ENCODE measurements at places on chromosomes 4 and X.

GRCh38 chrX:149829751-149830191, 48.0 kb downstream of the MAGEA9 start:
- DNase-seq = no peak

GRCh38 chr4:141028024-141028529, 105.2 kb downstream of the RNF150 start:
- DNase-seq = no peak

DNA sequence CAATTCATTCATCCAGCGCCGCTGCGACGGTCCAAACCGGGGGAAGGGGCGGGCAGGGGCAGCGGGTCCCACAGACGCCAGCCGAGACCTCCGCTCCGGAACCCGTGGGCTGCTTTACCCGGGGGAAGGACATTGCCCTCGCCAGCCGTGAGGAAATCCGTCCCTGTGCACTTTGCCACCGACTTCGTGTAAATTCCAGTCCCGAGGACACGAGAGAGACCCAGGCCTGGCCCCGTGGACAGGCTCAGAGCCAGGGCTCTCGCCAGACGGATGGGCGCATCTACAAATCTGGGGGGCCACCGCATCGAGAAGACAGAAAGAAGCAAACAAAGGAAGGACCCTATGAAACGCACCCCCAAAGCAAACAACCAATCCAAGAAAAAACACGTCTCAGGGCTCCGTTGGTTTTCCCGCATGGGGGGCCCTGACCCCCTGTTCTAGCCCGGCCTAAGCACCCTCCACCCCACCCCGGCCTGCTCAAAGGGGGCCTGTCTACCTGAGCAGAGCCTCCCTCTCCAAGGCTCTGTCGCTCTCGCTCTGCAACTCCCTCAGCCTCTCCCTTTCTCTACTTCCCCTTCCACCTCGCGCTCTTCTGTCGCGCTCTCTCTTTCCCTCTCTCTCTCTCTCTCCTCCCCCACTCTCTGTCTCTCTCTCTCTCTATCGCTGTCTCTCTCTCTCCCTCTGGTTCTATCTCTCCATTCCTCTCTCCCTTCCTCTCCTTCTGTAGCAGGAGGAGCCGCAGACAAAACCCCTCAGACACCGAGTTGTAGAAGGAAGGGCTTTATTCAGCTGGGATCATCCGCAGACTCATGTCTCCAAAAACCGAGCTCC, 11.3 kb downstream of the FRG2 start:
- DNase-seq = no peak

- DNase-seq = no peak
Measured at GRCh38 chr4:182608525-182608924, 308.7 kb downstream of the DCTD start.

DNA sequence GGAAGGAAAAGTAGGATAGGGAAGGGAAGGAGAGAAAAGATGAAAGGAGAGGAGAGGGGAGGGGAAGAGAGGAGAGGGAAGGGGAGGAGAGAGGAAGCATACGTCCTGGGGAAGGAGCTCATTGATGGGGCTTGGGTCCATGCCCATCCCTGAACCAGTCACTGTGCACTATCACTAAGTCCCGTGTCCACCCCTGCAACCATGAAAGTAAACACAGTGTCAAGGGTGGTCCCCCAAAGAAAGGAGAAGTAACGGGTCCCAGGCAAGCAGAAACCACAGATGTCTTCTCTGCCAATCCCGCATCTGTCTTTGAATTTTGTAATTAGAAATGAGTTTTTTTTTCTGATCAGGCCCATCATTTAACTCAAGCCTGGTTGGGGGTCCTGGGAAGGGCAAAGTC, 55.2 kb downstream of the LGI2 start:
- DNase-seq = no peak

DNA sequence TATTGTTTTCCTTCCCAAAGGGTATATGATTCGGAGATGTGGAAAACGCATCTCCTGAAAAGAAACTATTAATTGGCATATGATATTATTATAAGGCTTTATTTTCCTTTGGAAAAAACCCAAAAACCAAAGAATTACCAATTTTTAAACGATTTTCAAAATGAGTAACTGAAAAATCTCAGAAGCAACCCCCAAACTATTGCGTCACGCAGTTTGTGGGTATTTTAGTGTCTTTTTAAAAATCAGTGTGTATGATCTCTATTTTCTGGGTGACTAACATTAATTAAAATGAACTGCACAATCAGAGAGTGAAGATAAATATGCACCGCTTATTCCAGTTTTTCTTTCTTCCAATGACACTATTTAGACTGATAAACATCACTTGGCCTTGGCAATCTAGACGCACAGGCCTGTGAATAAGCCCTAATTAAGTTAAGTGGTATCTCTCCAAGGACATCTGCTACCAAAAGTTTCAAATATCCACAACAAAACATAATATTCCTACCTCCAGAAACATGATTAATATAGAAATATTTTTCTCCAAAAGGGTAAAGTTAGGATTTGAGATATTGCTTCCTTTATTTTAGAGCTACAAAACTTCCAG, 511.5 kb upstream of the FAM241A start:
- no peak for DNase-seq

- DNase-seq = no peak
Measured at GRCh38 chr4:149638073-149638472, 177.6 kb downstream of the IQCM start.

DNA sequence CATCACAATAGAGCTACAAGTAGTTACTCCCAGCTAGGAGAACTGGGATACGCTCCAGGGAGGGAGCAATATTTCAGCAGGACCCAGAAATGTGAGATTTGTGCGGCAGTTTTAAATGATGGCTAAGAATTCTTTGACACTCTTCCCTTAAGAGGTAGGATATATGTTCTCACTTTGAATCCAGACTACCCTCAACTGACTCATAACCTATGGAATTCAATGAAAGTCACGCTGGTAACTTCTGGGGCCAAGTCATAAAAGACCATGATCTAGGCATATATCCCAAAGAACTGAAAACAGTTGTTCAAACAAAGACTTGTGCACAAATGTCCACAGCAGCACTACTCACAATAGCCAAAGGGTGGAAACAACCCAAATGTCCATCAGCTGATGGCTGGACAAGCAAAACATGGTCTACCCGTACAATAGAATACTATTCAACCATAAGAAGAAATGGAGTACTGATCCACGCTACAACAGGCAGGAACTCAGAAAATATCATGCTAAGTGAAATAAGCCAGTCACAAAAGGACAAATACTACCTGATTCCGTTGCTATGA, 10.5 kb downstream of the CD99L2 start:
- no peak for DNase-seq

DNA sequence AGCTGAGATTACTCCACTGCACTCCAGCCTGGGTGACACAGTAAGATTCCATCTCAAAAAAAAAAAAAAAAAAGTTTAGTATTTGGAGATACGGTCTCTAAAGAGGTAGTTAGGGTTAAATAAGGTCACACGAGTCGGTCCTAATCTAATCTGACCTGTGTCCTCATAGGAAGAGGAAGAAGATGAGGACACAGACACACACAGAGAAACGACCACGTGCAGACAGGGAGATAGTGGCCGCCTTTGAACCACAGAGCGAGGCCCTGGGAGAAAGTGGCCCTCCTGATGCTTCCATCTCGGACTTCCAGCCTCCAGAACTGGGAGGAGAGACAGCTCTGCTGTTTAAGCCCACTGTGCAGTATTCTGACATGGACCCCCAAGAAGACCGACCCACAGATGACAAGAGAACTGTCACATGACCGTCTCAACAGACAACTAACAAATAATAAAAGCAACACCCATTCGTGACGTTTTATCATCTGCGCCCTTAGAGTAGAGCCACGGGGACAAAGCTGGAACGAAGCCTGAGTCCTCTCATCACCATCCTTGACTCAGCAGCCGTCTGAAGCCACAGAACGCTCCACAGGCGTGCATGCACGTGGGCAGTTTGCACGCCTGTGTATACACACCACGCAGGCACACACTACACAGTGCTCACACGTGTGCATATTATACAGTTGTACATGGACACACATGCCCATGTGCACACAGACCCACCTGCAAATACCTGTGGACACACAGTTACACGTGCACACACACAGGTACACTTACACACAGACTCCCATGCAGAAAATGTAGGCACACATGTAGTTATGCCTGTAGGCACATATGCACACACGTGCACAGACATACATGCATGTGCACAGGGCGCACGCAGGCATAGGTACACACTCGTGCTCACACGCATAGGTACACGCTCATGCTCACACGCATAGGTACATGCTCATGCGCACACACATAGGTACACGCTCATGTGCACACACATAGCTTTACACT, 51.7 kb downstream of the FAM53A start:
- no peak for DNase-seq

DNA sequence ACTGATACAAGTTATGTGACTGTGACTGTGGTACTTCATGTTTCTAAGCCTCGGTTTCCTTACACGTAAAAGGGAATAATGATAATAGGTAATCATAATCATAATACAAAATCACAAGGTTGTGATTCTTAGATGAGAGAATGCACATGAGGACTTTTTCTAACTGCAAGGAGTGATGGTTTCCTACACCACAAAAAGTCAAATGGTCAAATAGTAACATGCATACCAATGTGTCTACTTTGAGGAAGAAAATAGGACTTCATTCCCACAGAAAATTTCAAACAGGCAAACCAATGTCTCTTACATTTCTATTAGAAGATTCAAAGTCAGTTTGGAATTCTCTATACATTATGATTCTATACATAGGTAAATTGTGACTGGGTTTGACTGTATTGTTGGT, 368.7 kb upstream of the FTHL17 start:
- no peak for DNase-seq

DNA sequence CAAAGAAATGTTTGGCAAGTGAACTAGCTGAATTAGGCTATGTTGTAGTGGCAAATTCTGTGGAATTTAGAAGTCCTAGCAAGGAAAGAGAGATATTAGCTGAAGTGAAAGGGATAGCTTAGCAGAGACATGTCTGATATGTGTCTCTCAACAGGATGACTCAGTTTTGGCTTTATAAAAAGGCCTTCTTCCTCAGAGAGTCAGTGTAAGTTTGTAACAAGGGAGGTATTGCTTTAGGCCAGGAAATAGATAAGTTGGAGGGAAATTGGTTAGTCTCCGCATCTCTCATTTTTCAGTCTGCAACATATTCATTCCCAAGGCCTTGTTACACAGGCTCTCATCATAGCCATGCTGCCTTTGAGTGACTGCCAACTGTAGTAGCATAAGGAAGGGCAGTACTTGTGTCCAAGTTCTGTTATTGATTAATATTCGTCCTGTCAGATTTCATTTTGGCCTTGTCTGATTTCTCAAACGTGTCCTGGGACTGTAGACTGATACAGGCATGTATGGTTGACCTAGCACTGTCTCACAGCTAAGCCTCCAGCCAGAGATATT, 4.0 kb downstream of the TMEM164 start:
- no peak for DNase-seq

- DNase-seq = peak; percentile 64
Measured at GRCh38 chrX:19350941-19351384, 7.2 kb downstream of the PDHA1 start.

GRCh38 chr4:52721968-52722815, 29.0 kb downstream of the ERVMER34-1 start:
- DNase-seq = peak; percentile 92

- DNase-seq = no peak
Measured at GRCh38 chr4:152808670-152809069, 28.9 kb downstream of the ARFIP1 start.

- DNase-seq = no peak
Measured at GRCh38 chr4:24748758-24749350, 46.5 kb upstream of the SOD3 start.

- peak; percentile 38 for DNase-seq
Measured at GRCh38 chrX:140733766-140734342, 24.3 kb downstream of the LINC00632 start.

DNA sequence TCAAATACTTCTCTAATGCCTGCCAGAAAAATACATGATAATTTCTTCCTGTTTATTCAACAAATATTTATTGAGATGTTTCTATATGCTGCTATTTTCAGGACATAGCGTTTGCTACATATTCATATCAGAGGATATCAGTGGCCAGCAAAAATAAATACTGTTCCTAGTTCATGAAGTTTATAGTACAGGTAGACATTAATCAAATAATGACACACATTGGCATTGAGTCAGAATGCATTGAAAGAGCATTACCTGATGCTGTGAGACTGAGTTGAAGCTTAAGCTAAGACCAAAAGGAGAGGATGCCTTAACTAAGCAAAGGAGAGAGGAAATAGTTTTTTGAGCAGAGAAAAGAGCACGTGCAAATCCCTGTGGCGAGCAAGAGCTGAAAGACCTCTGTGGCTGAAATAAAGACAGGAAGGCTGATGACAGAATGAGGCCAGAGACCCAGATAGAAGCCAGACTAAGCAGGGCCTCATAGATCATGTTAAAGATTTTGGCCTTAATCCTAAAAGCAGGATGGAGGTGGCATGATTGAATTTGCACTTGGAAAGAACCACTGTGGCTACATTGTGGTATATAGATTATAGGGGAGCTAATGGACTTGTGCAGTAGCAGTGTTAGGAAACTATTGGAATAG, 36.2 kb downstream of the FAM241A start:
- no peak for DNase-seq

- no peak for DNase-seq
Measured at GRCh38 chrX:287670-288069, 6.5 kb downstream of the PLCXD1 start.

GRCh38 chrX:148771440-148771839, 271.0 kb downstream of the AFF2 start:
- DNase-seq = no peak

DNA sequence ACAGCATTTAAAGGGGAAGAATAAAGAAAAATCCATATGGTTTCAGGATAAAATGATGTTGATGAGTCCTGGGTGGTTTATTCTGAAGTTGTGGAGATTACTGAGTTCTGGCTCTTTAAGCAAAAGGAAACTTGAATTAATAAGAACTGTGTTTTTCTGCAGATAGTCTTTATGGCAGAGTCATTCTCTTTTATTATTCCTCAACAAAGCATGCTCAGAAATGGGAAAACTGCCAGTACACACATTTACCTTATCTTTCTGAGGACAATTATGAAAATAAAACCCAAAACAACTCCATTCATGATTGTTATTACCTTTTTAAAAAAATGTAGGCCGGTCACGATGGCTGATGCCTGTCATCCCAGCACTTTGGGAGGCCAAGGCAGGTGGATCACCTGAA, 58.5 kb downstream of the ADD1 start:
- DNase-seq = no peak

DNA sequence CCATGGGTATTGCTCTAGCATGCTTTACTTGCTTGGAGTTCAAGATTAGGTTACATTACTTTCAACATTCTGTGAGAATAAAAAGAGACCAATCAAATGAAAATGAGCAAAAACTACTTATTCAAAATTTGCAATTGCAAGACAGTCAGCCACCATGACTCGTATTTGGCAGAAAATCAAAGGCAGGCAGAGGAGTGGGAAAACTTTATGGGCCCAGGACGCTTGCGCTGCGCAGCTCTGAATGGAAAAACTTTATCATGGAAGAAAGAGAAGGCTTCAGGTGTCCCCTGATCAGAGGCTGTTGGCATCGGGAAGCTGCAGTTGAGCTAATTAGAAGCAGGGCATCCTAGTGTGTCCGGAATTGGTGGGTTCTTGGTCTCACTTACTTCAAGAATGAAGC, 250.6 kb downstream of the USP46 start:
- no peak for DNase-seq

DNA sequence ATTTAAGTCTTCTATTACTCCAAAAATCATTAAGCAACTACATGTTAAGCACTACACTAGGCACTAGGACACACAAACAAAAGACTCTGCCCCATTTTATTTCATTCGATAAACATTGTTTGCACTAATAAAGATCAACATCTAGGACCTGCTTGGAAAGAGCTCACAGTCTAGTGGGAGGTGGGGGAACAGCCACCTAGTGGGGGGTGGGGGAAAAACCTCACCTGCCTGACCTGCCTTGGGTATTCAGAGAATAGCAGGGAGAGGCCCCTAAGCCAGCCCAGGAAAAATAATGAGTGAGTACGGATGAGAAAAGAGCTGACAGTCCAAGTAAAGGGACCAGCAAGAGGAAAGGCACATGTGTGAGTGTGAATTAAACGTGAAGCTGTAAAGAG, 52.2 kb downstream of the PRDM5 start:
- DNase-seq = no peak
